ENCODE measurements at places on chromosomes 5 and 9.
A peak's percentile ranks its signal among the peaks of the same experiment; 100 is the strongest.

- peak; percentile 59 for DNase-seq
These were observed 1.7 kb downstream of the TLE1 start for GRCh38 chr9:81687521-81688261.

DNA sequence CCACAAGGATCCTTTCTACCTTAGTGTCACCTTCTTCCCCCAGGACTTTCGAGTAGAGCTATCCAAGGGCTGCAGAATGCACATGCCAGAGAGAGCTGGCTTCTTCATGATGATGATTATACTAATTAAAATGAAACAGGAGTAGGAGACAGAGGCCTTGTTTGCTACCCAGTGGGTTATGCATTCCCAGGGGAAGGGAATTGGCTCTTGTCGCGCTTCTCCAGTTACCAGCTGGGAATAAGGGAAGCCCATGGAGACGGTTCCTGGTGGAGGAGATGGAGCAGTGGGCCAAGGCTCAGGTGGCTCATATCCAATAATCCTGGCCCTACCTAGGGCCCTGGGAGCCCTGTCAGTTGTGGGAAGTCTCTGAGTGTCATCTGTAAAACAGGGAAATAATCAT is 65.1 kb downstream of the WWC1 start:
- DNase-seq = no peak

DNA sequence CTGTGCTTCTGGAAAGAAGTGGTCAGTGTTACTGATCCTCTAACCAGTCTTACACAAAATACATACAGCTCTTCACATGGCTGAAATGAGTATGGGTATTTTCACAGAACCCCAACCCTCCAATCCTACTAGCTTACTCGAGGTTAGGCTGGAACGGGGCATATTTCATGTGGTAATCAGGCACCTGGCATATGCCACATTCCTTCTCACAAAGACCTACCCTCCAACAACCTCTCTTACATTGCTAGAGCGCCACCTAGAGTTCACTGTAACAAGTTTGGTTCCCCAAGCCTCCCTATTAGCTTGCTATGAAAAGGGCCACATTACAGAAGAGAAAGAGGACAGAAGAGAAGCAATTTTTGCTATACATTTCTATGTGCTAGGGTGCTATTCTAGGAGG is 597.3 kb downstream of the PRELID2 start:
- peak; percentile 70 for DNase-seq

GRCh38 chr5:10286162-10286861 is 21.4 kb downstream of the CMBL start:
- no peak for DNase-seq

DNA sequence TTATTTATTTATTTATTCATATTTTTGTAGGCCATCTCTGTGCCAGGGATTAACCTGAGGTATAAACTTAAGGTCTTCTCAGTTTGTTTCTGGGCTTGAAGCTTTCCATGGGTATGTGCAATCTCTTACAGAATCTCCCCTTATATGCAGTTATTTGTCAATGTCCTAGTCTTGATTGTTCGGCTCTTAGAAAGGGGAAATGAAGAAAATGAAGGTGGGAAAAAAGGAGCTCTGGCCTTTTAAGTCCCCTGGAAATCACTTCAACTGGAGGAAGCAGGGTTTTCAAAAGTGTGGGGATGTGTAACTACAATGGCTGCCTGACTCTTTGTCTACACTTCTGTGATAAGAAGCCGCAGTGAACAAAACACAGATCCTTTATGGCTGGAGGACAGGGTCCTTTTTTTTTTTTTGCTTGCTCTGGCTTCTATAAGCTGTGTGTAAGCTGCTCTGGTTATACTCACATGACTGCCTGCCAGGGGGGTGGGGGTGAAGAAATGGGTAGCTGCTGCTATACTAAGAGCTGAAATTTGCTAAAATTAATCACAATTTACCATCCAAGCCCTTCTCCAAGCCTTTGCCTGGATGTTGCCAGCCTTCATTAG is 33.7 kb downstream of the CENPP start:
- DNase-seq = no peak

- DNase-seq = no peak
These were observed 46.1 kb upstream of the TMED7 start for GRCh38 chr5:115671939-115672338.

GRCh38 chr9:99822806-99823591 is 1.3 kb downstream of the NR4A3 start:
- peak; percentile 69 for DNase-seq

DNA sequence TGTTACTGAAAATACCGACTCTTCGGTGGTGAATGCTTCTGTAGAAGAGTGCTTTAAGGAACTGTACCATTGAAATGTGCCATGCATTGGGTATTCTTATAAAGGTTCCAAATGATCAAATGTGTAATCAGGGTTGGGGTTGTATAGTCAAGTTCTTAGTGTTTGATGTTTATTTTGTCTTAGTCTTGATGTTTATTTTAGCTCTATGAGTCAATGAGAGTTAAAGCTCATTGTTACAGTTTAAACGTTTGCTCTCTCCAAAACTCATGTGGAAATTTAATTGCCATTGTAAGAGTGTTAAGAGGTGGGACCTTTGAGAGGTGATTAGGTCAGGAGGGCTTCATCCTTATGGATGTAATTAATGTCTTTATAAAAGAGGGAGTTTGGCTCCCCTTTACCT is 153.0 kb downstream of the FER start:
- peak; percentile 19 for DNase-seq

DNA sequence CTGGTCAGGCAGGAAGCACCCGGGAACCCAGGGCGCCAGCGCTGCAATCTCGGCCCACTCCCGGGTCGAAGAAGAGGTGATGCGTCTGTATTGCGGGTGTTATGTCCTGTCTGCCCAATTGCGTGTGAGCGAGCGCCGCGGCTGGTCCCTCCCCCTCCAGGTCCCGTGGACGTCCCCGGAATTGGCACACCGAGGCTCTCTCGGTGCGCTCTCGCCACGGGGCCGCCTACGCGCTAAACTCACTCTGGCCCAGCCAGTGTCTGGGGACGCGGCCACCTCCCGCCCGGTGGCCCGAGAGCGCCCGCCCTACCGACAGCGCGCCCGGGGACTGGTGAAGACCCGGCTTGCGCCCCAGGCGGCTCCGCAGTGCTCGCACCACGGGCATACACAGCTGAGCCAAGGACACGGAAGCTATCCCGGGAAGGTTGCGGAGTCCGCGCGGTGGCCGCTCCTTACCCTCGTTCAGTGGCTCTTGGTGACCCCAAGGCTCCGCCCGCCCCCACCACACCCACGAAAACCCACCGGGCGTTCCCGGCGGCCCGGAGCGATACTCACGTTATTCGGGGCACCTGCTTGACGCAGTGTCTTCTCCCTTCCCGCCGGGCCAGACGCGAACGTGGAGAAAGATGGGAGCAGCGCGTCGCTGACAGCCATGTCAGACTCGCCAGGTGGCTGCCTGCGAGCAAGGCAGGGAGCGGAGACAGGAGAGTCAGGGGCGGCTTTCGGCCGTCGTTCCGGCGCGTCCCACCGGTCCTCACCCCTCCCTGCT is 1.0 kb downstream of the KLF4 start:
- DNase-seq = peak; percentile 82

GRCh38 chr9:78005231-78006002 is 26.2 kb downstream of the GNAQ start:
- DNase-seq = no peak

GRCh38 chr9:34957492-34958410 is at the start of gene PHF24:
PHF24 (plus strand) TSS chr9:34958285; CDS start chr9:34971299, 13,014 bp downstream.
- DNase-seq = peak; percentile 44

- DNase-seq = no peak
These were observed 25.1 kb upstream of the SEC16A start for GRCh38 chr9:136507992-136508375.

GRCh38 chr9:127942216-127943010 is 4.8 kb upstream of the DPM2 start:
- peak; percentile 78 for DNase-seq

- no peak for DNase-seq
These were observed 419.4 kb downstream of the SEMA5A start for GRCh38 chr5:9126490-9126889.

GRCh38 chr9:122158202-122158601 is 1.4 kb downstream of the NDUFA8 start:
- peak; percentile 60 for DNase-seq

DNA sequence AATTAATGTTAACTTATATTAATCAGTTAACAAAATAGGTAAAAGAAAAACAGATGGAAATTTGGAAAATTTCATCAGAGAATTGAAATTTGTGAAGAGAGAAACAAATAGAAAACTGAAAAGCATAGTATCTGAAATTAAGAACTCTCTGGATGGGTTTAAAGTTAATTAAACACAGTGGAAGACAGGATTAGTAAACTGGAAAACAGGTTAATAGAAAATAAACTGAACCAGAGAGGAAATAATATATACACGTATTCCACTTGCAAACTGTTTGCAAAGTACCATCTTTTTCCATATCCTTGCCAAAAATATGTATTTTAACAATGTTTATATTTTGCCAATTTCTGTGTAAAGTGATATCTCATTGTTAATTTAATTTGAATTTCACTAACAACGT is 257.5 kb downstream of the CD180 start:
- DNase-seq = no peak

GRCh38 chr5:77095189-77095588 is 8.1 kb upstream of the ZBED3 start:
- DNase-seq = no peak

DNA sequence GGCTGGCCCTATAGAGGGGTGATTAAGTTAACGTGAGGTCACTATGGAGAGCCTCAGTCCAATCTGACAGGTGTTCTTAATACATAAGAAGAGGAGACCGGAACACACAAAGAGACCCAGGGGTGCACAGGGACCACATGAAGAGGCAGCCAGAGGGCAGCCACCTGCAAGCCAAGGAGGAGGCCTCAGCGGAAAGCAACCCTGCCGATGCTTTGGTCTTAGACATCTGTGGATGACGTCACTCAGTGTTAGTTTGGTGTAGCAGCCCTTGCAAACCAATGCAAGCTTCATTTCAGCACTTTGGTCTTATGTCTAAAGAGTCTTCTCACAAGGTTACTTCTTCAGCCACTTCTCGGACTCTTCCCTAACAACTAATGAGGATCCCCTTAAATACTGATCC is 47.6 kb upstream of the GRHPR start:
- DNase-seq = no peak

DNA sequence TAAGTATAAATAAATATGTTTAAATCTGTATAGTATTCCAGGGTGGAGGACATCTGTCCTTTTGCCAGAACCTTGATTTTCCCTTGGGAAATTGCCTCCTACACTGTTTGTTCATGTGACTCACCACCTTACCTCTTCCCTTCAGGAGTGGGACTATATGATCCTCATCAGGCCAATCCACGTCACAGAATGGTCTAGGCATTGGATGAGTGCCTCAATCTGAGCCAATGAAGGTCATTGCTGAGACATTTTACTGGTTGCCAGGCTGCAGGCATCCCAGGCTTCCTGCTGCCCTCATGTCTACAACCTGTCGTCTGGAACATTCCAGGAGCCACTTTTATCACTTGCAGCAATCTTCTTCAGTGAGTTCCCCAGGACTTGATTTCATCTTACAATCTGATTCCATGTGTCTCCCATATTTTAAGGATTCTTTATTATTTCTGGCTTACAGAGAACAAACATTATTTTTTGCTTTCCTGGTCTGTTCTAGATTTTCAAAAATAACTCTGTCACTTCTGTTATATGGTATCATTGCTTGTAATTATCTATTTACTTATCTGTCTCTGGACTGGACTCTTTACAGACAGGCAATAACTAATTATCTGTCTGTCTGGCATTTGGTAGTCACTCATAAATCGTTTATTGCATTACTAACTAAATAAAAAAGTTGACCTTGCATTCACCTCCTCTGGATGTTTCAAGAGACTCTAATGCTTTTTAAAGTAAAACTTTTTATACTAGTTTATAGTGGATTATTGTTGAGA is 107.3 kb upstream of the APC start:
- no peak for DNase-seq

GRCh38 chr5:99314721-99315120 is 385.9 kb upstream of the CHD1 start:
- no peak for DNase-seq

DNA sequence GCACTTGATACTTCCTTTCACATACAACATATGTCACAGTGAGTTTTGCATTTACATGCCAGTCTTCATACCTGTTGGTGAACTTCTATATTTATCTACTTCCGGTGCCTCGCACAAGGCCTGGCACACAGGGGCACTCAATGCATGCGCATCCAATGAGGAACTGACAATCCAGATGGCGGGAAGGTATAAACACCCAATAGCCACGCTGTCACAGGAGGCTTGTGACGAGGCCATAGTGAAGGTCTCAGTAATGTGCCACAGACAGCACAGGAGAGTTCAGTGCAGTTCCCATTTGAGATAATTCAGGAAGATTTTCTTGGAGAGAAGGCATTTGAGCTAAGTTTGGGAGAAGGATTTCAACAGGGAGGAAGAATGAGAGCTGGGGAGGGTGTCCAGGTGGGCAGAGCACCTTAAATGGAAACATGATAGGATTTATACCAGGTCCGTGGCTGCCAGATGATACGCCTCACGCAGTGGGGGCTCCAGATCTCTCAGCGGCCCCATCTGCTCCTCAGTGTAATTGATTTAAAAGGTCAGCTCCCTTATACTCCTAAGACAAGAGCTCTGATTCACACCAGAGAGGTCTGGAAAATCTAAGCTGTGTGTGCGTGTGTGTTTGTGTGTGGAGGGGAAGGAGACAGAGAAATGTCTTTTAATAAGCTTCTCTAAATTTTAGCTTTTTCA is 206.2 kb downstream of the DCP2 start:
- DNase-seq = no peak

DNA sequence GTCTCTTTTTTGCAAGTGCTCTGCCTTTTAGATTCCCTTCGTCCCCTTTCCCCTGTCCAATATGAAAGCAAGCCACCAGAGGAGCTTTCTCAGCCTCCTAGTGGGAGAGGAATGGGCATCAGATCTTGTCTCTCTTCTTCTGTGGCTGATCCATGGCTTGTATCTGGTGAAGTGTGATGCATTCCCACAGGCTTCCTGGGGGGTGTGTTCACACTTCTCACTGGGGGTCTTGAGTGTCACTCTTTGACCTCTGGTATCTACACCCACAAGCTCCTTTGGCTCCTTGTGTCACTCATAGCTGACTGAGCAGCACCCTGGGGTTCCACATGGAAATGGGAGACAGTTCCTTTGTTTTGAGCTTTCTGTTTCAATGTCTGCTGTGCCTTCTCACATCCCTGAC is 411.5 kb downstream of the GADD45G start:
- DNase-seq = no peak

DNA sequence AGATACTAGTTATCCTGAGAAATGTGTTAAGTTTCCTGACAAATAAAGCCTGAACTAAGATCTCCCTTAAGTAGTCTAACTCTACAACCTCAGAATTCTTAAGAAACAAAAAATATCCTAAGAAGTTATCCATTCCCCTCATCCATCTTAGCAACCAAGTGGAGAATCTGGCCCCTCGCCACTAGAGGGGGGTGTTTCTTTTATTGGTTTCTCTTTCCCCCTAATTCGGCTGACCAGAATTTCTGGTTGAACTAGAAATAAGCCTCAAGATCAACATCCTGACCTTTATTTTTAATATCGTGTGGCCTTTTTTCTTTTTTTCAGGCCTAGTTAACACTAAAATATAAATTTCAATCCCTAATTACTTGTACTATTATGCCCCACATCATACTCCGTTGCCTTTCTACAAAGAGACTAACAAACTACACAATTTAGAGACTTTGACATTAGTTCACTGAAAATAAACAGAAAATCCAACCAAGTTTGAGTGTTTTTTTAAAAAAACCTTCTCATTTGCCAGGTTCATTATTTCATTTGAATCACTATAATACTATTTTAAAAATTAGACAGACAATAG is 14.3 kb upstream of the NR4A3 start:
- peak; percentile 73 for DNase-seq

GRCh38 chr5:172939611-172940267 is 19.5 kb upstream of the RPL26L1 start:
- DNase-seq = no peak

All from adipocyte (in vitro differentiated cells).